Activated T-cell treated with anti-CD3 and anti-CD28 coated beads, Interleukin-2, amount 50 U/mL, for 24 hours (primary cell): ENCODE measurements at places on chromosomes 5 and 9.

DNA sequence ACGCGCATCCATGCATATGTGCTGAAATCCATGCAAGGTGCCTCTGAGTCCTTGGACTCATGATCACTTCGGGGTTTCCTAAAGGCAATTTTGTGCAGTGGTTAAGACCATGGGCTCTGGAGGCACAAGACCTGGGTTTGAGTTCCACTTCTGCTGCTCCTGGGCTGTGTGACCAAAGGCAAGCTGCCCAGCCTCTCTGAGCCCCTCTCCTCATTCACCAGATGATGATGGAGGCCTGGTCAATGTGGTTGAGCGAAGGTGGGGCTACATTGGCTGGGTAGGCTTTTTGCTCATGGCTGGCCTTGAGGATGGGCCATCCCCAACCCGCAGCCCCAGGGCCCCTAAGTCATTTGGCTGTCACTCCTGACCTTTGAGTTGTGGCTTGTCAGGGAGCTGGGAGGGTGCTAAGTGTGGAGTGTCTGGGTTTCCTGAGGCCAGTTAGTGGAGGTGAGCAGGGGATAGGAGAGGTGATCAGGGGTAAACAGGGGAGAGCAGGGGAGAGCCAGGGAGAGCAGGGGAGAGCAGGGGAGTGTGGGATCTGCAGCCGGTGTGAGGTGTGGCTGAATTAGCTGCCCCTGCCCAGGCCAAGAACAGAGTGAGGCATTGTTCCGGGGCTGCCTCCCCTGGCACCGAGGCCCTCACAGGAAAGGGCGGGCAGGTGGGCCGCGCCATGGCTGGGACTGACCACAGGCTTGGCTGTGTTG lies 64.6 kb upstream of the SYNPO start:
- peak; percentile 7 for DNase-seq

GRCh38 chr5:159929176-159929575 lies 12.9 kb downstream of the ADRA1B start:
- DNase-seq: no peak

GRCh38 chr9:80049096-80049782 lies 477.5 kb downstream of the TLE4 start:
- DNase-seq: no peak

GRCh38 chr9:112894041-112894440 lies 3.4 kb upstream of the SLC46A2 start:
- no peak for DNase-seq

DNA sequence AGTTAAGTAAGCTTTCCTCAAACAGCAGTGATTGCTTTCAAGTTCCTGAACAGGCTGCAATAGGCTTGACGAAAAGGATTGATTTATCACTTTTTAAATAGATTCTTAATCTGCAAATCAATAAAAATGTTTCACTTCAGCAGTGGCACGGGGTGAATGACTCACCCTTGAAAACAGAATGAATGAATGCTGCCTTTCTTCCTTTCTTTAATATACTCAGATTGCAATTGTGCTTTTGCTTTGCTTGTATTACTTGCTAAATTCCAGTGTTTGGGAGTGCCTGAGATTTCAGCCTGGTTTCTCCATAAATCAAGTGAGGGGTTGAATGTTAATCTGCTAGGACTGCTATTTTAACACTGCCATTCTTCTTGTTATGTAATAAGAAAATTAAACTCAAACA lies 1293.8 kb downstream of the PTPRD start:
- DNase-seq: no peak

- no peak for DNase-seq
These were observed 273.4 kb upstream of the ISL1 start for GRCh38 chr5:51109786-51110410.

DNA sequence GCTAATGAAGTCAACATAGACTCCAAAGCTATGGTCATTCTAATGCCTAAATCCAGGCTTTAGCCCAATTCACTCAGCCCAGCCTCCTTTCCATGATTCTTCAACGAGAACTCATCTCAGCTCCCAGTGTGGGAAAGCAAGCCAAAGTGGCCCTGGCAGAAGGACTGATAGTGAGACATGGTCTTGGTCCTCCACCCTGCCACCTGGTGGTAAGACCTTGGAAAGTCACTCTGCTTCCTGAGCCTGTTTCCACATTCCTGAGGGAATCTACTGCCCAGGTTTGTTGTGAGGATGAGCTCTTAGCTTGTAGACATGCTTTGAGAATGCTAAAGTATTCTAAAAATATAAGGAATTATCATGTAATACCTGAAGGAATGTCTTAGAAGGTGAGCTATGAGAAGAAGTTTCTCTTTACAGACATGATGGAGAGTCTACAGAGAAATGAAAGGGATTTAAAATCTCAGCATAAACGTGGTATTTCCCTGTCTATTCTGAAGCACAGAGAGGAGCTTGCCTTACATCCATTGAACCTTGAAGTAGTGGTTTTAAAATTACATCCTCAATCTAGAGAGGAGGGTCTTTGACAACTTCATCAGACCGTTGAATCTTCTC lies 173.5 kb downstream of the TRIM32 start:
- DNase-seq: no peak

DNA sequence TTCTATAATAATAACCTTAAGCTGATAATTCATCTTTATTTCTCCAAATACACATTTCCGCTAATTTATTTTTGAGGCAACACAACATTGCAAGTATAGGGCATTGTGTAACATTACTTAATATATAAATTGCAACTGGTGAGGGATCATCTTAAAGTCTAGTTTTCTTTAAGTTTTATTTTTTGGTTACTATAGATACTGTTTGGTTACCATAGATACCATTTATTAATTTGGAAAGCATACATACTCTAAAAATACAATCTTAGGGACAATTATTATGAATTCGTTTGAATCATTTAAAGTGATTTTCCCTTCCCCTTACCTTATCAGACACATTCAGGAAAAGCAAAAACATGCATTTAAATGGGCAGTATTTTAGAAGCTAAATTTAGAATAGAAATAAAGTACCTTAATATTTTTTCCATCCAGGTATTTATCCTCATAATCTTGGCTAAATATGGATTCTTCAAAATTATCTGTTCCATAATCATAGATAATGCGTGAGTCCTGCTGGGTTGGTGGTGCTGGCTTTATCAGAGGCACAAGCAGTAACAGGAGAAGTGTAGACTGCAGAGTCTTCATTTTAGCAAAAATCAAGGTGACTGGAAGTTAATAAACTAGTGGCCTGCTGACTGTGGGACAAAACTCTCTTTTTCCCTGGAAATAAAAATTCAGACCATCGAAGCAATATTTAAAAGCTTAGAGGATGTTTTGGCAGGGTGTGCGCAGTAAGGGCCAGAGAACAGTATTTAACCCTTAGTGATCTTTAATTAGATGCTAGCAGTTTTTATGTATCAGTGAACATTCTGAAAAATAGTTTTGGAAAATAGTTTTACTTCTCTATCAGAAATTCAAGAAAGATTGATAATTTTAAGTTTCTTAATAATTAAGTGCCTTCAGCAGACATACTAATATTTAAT lies 1.3 kb downstream of the OGN start:
- no peak for DNase-seq

DNA sequence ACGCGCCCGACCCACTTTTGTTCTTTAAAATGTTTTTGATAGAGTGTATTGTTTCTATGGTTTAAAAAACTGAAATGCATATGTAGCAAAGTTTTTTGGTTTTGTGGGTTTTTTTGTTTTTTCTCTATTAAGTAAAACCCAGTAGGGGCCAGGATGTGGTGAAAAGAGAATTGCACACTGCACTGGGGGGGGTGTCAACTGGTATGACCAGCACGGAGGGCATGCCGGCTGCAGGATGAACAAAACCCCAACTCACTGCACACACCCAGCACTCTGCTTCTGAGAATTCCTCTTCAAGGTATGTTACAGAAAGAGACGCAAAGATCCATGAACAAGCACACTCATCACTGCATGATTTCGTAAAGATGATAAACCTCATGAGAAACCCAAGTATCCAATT lies 75.0 kb downstream of the STK10 start:
- peak; percentile 72 for DNase-seq

- no peak for DNase-seq
These were observed 56.5 kb downstream of the ADAMTS2 start for GRCh38 chr5:179288809-179289185.

DNA sequence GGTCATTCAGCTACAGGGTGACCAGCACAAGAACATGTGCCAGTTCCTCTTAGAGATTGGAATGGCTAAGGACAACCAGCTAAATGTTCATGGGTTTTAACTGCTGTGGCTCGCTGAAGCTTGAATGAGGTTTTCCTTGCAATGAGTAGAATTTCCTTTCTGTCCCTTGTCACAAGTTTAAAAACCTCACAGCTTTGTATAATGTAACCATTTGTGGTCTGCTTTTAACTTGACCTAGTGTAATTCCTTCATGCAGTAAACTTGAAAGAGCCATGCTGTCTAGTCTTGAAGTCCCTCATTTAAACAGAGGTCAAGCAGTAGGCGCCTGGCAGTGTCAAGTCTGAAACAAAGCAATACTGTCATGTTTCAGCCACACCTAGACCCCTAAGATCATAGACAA lies 181.3 kb upstream of the DMRT1 start:
- DNase-seq: no peak

DNA sequence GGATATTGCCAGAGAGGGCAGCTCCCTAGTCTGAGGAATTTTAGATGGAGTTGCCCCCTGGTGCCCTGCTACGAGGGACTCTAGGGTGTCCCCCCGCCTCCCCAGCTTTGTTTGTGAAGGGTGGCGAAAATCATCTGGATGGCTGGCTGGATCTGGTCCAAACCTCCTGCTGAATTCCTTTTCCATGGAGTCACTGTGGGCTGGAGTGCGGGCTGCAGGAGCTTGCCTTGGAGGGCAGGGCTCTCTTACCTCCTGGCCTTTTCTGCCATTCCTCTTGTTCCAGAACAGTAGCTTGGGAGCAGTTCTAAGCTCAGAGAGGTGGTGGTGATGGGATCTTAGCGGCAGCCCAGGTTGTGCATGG lies 2.1 kb downstream of the SYNPO start:
- no peak for DNase-seq

DNA sequence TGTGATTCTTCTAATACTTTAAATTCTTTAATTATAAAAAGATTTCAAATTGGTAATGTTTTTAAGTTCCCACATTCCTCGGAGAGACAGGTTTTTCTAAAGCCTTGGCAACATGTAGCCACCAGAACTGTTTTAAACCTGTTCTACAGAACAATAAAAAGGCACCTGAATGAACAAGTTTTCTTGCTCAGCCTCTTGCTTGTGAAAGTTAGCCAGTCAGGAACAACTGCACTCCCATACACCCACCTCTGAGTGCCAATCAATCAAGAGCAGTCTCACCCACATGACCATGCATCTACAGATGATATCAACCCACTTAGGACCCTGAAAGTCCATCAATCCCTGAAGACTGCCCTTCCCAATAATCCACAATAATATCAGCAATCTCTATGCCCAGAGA lies 62.3 kb downstream of the AP3B1 start:
- no peak for DNase-seq

DNA sequence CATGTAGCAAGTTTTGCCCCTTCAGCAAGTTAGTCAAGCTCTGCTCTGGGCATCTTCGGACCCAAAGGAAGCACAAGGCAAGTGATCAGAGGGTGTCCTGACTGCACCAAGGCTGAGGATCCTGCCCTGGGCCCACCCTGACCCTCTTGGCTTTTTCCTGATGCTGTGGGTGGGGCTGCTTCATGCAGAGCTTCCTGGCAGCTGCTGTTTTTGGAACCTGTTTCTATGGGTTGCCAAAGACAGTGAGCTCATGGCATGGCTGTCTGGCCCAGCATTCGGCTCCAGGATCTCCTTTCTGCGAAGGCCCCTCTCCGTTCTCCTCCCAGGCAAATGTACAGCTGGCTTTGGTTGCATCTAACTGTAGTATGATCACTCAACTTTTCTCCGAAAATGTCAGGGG lies 497.9 kb downstream of the ARHGEF28 start:
- DNase-seq: no peak

- DNase-seq: no peak
These were observed 56.5 kb downstream of the COL5A1 start for GRCh38 chr9:134698111-134698510.

- DNase-seq: no peak
These were observed 37.6 kb upstream of the ANXA1 start for GRCh38 chr9:73114058-73114457.

DNA sequence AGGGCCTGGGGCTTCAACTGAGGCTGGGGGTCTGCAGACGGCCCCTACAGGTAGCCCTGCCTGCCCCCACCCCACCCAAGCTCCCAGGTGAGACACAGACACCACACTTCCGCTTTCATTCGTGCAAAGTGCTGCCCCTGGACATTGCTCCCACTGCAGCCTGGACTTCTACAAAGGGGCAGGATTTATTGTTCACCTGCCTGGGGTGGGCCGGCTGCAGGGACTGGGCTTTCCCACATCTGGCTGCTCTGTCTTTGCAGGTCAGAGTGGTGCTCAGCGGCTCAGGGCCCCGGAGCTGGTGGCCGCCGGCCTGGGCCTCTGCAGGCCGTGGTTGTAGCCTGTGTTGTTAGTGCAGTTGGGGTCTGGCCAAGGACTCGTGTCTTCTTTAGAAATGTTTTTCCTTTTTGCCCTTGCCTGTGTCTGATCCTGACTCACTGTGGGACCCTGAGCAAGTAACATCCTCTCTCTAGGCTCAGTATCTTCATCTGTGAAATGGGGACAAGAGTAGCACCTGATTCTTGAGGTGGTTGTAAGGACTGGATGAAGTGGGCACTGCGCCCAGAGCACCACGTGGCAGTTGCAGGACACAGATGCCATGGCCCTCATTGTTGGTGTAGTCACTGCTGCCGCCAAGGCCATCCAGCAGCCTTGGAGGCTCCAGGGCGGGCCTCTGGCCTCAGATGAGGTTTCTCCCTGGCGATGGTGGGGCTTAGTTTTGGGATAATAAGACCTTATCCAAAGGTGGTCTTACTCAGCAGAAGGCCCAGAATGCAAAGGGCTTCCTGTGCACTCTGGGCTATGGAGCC lies 143.9 kb downstream of the CACNA1B start:
- DNase-seq: no peak

- no peak for DNase-seq
These were observed 1.6 kb upstream of the ANXA2R start for GRCh38 chr5:43041669-43042175.

GRCh38 chr5:50655067-50655809 lies 11.2 kb upstream of the PARP8 start:
- no peak for DNase-seq

GRCh38 chr9:135070198-135070951 lies 17.1 kb upstream of the OLFM1 start:
- DNase-seq: no peak

- DNase-seq: peak; percentile 31
These were observed 889 bp downstream of the PDLIM4 start for GRCh38 chr5:132258102-132259068.

DNA sequence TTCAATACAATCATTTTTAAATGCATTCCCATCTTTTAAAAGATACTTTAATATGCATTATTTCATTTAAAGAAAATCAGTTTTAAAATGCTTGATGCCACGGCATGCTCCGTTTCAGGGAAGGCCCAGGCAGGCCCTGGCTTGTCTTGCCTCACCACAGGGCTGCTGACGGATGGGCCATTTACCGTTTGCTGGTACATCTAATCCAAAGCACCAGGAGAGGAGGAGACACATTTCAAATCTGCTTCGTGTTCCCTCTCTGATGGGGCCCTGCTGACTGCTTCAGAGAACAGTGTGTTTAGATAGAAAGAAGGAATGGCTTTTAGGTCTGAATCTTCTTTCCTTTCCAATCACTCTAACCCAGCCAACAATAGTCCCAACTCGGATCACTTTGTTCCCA lies 185.2 kb downstream of the DCP2 start:
- no peak for DNase-seq
